ENCODE measurements at places on chromosomes 1 and 21.

GRCh38 chr1:214362188-214362882, 81.4 kb downstream of the SMYD2 start:
- no peak for DNase-seq

DNA sequence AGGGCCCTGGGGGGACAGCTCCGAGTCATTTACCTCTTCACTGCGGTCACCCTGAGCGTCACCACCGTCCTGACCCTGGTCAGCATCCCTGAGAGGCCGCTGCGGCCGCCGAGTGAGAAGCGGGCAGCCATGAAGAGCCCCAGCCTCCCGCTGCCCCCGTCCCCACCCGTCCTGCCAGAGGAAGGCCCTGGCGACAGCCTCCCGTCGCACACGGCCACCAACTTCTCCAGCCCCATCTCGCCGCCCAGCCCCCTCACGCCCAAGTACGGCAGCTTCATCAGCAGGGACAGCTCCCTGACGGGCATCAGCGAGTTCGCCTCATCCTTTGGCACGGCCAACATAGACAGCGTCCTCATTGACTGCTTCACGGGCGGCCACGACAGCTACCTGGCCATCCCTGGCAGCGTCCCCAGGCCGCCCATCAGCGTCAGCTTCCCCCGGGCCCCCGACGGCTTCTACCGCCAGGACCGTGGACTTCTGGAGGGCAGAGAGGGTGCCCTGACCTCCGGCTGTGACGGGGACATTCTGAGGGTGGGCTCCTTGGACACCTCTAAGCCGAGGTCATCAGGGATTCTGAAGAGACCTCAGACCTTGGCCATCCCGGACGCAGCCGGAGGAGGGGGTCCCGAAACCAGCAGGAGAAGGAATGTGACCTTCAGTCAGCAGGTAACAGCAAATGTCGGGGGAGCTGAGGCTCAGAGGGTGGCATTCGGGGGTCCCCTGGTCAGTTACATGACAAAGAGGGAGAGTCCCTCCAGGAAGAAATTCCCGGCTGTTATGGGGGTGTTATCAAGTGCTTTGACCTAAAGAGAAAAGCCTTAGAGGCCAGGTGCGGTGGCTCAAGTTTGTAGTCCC, 12.6 kb downstream of the SLC45A1 start:
- DNase-seq = no peak

DNA sequence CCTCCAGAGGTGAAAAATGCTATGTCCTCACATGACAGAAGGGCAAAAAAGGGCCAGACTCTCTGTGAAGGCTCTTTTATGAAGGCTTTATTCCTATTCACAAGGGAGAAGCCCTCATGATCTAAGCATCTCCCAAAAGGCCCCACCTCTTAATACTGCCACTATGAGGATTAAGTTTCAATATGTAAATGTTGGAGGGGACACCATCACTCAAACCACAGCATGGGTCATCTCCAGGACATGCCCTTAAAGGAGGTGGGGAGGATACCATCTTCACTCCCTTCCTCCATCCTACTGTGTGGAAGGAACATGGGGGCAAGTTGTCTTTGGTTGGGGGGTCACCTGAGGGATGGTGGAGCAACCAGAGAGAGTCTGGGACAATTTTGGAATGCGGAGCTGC, 170.1 kb downstream of the TRIM33 start:
- DNase-seq = no peak

- no peak for DNase-seq
Observed at GRCh38 chr1:25360596-25361581, 22.8 kb downstream of the TMEM50A start.

- no peak for DNase-seq
Observed at GRCh38 chr1:59229138-59229537, 67.8 kb upstream of the FGGY start.

- no peak for DNase-seq
Observed at GRCh38 chr21:18443085-18443484, 39.5 kb upstream of the TMPRSS15 start.

GRCh38 chr1:113674591-113674990, 84.7 kb downstream of the PHTF1 start:
- no peak for DNase-seq

- DNase-seq = no peak
Observed at GRCh38 chr1:203095061-203095690, 9.4 kb upstream of the MYOG start.

GRCh38 chr1:244212797-244213475, 161.9 kb downstream of the ZBTB18 start:
- DNase-seq = peak; percentile 26

DNA sequence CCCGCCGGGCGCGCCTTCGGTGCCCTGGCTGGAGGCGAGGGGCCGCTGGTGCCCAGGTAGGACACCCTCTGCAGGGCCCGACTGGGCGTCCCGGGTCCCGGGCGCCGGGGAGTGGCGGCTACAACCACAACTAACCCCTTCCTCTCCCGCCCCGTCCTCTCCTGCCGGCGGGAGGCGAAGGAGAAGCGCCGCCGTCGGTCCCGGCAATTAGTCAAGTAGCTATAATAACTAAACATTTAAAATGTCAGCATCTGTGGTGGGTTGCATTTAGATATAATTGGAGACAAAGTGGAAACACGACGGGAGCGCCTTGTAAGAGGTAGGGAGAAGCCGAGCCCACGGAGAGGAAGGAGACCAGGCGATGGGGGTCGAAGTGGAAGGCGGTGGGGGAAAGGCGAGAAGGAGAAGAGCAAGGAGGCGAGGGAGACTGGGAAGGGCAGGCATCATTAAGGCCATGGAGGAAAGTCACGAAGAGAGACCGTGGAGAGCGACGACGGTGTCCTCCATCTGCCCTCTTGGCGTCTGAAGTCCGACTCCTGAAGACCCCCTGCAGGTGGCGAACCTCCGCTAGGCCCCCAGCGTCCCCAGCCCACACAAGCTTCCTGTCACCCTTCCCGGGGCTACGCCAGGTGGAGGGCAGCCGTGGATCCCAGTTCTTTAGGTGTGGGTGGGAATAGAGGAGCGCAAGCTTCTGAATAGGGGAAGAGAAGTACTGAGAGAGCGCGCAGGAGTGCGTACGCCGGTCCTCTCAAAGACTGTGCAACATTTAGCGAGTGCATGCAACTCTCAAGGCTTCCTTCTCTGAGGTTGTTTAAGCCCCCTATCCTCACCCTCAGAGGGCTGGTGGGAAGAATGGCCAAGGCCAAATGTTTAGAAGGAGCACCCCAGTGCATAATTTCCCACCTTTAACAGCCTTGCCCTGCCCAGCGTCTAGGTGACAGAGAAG, 1.6 kb downstream of the CNIH3 start:
- DNase-seq = no peak

DNA sequence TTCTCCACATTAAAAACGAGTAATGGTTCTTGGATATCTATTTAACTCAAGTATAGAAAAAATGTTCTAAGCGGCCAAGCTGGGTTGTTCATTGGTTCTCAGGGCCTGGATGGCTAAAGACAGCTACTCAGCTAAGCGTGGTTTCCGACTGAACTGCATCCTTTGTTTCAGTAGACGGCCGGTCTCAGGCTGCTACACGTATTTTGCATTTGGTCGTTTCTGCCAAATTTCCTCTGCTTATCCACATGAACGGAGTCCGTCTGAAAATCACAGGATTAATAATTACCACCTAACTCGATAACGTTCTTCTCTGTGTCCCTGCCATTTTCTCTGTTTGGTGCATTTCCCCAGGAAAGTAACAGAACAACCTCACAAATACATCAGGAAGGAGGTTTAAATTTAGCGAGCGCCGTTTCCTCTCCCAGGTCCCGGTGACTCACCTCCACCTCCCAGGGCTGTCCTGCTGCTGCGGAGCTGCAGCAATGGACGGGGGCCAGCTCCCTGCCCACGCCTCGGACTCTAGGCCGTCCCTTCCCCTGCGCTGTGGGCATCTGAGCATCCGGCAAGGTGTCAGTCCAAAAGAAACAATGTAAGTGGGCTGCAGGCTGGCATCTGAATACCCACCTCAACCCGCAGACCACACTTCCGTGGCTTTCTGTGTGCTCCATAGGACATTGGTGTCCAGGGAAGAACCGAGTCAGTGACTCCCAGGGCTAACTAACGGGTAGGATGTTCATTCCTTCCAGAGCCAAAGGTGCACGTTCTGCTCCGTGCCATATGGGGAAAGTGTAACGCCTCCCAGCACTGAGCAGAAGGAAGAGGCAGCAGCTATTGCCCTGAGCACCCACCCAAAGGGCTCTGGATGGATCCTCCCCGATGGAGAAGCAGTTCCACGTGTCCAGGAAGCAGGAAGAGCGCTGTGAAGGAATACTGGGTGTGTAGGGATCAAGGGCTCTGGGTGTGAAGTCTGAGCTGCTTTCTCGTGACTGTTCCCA, 4.1 kb upstream of the GABRD start:
- DNase-seq = no peak

- no peak for DNase-seq
Observed at GRCh38 chr1:158391099-158391498, 8.2 kb downstream of the OR10T2 start.

GRCh38 chr1:232011961-232012360, 385.4 kb downstream of the DISC1 start:
- no peak for DNase-seq

DNA sequence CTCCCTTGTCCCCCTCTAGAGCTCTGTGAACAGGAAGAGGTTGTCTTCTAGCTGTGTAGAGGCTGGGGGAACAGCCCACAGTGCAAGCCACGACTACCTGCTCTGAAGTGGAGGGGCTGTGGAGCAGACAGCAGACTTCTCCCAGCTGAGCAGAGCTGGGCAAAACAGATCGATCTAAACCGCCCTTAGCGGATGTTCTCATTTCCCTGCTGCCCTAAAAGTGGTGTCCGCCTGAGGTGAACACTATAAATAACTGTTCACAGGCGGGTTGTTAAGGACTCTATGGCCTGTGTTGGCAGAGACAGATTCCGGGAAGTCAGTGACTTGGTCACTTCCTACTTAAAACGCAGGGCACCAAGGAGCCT, 203.2 kb downstream of the RHOU start:
- no peak for DNase-seq

- DNase-seq = no peak
Observed at GRCh38 chr1:52237430-52237829, 95.5 kb downstream of the ZFYVE9 start.

DNA sequence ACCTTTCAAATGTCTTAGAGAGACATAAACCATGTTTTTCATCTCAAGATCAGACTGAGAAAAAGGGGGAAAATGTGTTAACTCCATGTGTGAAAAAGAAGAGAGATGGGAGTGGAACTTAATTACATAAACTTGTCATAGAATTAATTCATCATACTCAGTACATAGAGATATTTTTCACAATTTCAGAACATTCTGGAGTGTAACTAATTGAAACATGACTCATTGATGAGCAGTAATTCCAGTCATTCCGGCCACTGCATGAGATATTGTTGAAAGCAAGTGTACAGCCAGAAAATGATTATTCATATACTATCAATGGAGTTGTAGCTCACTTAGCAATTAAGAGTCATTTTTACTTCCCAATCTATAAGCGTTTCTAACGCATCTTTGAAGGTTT, 739.3 kb downstream of the LTN1 start:
- DNase-seq = no peak

GRCh38 chr21:42721341-42721824, 68.0 kb downstream of the PDE9A start:
- DNase-seq = no peak

GRCh38 chr1:183416850-183417771, 1.1 kb downstream of the NMNAT2 start:
- no peak for DNase-seq

GRCh38 chr1:58189453-58189852, 357.1 kb downstream of the OMA1 start:
- no peak for DNase-seq

DNA sequence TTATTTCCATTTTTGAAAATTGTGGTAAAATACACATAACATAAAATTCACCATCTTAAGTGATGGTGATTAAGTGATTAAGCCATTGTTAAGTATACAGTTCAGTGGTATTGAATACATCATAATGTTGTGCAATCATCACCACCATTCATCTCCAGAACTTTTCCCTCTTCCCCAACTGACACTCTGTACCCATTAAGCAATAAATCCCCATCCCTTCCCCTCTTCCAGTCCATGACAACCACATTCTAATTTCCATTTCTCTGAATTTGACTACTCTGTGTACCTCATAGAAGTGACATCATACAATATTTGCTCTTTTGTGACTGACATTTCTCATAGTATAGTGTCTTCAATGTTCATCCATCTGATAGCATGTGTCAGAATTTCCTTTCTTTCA, 124.8 kb downstream of the DISC1 start:
- DNase-seq = no peak

DNA sequence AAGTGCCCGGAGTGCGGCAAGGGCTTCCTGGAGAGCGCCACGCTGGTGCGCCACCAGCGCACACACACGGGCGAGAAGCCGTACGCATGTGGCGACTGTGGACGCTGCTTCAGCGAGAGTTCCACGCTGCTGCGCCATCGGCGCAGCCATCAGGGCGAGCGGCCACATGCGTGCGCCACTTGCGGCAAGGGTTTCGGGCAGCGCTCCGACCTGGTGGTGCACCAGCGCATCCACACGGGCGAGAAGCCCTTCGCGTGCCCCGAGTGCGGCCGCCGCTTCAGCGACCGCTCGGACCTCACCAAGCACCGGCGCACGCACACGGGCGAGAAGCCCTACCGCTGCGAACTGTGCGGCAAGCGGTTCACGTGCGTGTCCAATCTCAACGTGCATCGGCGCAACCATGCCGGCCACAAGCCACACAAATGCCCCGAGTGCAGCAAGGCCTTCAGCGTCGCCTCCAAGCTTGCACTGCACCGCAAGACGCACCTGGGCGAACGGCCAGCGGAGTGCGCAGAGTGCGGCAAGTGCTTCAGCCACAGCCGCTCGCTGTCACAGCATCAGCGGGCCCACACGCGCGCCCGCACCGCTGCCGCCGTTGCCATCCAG, 10.0 kb downstream of the ZNF672 start:
- DNase-seq = no peak

DNA sequence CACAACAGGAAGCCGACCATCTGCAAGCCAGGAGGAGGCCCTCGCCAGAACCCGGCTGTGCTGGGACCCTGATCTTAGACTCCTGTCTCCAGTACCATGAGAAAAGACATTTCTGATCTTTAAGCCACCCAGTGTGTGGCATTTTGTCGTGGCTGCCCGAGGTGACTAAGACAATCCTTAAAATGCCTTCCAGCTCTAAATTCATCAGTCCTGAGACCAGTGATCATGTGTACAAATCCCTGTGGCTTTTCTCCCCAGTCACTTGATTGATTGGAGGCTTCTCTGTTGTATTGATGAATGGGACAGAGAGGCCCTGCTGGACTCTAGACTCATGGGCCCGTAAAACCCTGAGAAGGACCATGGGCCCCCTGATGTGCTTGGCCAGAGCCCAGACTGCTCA, 36.1 kb downstream of the B3GALT5 start:
- no peak for DNase-seq

GRCh38 chr1:172084876-172085275, 243.6 kb downstream of the DNM3 start:
- no peak for DNase-seq

GRCh38 chr1:19156676-19157075, 53.4 kb downstream of the UBR4 start:
- DNase-seq = no peak

DNA sequence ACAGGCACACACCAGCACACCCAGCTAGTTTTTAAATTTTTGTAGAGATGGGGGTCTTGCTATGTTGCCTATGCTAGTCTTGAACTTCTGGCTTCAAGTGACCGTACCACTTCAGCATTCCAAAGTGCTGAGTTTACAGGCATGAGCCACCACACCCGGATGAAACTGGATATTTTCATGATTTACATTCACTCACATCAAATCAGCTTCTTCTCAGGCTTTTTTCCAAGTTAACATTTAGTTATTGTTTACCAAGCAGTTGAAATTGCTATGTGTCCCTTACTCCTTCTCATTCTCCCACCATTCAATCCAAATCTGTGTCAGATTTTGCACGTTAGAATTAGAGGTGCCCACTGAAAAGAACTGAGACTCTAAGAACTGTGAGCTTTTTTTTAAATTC, 18.4 kb downstream of the RIT1 start:
- no peak for DNase-seq

GRCh38 chr1:94332952-94333351, 85.2 kb upstream of the ABCD3 start:
- no peak for DNase-seq

All from caudate nucleus (tissue), 63 donors.